ENCODE measurements at places on chromosomes 2 and 18. TPM values are rescaled to one million over a fixed set of nuclear protein-coding genes. Genes with fewer than 3 reads are reported as not detected.

Gene BOK
- total RNA-seq: 11.2 TPM

Gene CPLX4
- not detected for total RNA-seq

Gene SF3B6
- 71.2 TPM for total RNA-seq

Gene EGR4
- not detected for total RNA-seq

Gene SERPINB13
- not detected for total RNA-seq

Gene RAB6D
- total RNA-seq: not detected

Gene TACR1
- total RNA-seq: 0.07 TPM

Gene IL37
- total RNA-seq: not detected

Data from right atrium auricular region (tissue), 2 donors.